Activated effector memory CD4-positive, alpha-beta T cell treated with Interleukin-2 at 50 U/mL for 16 hours (primary cell): ENCODE measurements at places on chromosomes 1 and 21.

DNA sequence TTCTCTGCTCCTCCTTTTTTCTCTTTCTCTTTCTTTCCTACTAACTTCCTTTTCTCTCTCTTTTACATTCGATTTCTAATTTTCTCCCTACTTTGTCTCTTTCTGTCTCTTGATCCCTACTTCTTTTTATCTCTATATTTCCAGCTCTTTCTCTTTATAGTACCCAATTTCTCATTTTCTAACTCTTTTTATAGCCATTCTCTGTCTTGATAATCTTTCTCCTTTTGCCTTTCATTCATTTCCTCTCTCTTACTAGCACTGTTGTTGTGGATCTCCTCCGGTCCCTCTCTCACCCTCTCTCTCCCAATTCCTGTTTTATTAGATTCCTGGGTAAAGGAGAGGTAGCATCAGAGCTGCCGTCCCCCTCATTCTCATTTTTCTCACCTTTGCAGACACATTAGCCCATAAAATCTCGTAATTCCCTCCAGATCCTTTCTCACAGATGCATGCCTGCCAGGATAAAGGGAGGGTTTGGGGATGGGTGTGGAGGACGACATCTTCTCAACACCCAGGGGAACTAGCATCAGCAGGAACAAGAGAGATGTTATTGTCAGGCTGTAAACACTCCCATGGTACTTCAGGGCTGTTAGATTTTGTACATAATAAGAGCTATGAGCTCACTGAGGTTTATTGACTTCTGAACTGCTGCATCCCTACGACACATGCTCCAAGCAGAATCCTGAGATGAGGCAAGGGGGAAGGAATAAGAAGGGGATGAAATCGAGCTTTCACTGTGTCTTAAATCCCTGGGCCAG is 159.0 kb upstream of the GALNT2 start:
- DNase-seq, result no peak

- DNase-seq, result no peak
These were observed 114.7 kb downstream of the ERG start for GRCh38 chr21:38383411-38384237.

DNA sequence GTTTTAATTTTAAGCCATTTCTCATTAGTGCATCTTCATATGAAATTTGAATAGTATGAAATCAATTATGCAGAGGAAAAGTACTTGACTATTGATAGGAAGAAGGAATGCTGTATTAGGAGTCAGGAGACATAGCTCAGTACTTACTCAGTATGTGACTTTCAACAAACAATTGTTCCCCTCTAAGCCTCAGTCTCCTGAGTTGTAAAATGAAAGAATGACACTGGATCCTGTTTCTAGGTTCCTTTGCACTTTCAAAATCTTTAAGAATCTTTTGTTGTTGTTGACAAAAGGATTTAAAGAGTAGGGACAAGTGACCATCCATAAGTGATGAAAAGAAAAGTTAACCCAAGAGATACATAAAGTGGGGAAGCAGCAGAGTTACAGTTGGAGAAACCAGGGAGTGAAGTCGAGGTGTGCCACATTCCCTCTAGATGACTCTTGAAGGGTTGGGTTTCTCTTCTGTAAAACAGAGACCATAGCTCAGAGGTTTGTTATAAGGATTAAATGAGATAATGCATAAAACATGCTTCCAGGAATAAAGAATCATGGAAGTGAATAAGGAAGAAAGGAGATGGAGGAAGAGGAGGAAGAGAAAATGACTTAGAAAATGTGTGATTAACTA is 105.7 kb upstream of the KCNJ15 start:
- DNase-seq, result no peak

DNA sequence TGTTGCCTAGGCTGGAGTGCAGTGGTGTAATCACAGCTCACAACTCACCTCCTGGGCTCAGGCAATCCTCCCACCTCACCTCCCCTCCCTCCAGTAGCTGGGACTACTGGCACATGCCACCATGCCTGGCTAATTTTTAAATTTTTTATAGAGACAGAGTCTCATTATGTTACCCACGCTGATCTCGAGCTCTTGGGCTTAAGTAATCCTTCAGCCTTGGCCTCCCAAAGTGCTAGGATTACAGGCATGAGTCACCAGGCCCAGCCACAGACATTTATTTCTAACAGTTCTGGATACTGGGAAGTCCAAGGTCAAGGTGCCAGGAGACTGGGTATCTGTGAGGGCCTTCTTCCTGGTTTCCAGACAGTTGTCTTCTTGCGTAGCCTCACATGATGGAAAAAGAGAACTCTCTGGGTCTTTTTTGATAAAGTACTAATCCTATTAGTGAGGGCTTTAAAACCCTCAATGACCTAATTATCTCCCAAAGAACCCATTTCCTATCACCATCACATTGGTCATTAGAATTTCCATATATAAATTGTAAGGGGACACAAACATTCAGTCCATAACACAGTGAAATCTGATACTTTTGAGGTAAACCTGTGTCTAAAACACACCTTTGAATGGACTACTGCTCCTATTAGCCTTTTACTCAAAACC is 67.9 kb downstream of the PHACTR4 start:
- DNase-seq, result no peak

DNA sequence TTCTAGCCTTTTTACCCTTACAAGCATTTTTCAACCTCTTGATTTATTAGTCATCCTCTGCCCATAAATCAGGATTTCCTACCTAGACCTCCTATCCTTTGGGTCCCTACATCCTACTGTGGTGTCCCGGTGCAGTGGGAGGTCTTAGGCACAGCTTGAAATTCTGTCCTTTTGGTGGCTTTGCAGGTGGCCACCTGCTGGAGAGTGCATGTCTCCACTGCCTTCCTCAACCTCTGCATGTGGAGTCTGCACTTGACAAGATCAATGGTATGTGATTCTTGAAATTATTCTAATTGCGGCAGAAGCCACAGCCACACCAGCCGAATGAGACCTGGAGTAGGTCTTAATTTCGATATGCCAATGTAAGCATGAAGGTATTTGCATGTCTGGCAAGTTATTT is 11.4 kb upstream of the KCNA3 start:
- DNase-seq, result peak; percentile 12
